Uterus (tissue), 4 donors: ENCODE measurements at places on chromosomes 13 and 19. TPM values are rescaled to one million over a fixed set of nuclear protein-coding genes. Genes with fewer than 3 reads are reported as not detected.

GRCh38 chr19:40690050-40690692, at the start of gene NUMBL:
TSS of gene NUMBL (minus strand) at chr19:40690651. CDS start at chr19:40690483, 168 bp downstream.
- DNase-seq, result peak; percentile 53

DNA sequence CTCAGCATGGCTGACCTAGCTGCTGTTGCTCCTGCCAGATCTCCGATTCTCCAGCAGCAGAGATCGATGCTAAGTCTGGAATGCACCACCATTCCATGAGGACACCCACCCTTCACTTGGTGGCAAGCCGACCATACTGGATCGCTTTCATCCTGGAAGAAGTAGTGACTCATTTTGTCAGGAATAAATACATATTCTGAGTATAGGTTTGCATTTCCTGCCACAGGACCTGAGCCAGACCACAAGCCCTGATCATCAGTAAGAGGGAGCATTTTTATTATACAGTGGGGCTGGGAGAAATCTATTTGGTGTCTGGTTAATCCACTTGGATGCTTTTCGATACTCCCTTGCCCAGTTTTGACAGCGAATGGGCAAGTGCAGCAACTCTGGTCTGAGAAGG, 10.9 kb upstream of the KCTD15 start:
- no peak for DNase-seq

CEACAM6 gene
- total RNA-seq, result not detected

PLD3 gene
- total RNA-seq, result 108 TPM

DNA sequence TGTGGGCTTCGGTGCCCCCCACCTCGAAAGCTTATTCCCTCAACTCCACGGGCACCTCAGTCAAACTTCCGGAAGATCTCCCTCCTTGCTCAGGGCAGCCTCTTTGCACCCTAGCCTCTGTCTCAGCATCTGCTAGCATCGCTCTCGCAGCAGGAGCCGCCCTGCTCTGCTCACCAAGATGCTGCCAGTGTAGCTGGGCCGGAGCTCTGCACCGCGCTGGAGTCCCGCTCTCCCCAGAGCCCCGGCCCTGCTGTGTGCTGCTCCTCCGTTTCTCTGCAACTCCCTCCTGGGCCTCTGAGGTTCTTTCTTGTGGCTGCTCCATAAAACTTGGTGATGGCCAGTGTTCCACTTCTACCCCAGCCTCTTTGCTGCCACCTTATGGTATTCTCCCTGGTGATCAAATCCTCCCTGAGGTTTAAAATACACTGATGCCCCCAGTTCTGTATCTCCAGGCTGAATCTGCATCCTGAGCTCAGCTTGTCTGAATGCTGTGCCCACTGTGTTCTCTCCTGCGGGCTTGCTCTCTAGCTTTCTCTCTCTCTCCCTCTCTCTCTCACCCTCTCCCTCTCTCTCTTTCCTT, 198.0 kb downstream of the UQCRFS1 start:
- DNase-seq, result no peak

DNA sequence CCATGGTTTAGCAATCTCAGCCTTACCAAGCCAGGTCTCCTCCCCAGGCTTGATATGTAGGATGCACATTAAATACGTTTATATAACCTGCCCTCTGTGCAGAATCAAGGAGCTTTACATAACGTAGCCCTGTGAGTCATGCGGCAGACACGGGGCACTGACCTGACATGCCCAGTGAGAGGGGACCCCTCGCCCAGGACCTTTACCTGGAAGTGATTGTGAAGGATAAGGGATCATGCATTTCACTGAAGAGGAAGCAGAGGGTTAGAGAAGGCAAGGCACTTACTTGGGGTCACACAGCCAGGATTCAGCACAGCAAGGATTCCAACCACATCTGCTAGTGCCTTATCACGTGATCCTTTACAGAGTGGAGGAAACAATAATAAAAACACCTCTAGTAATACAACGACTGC, 18.9 kb upstream of the FOSB start:
- DNase-seq, result no peak

- DNase-seq, result no peak
These were observed 713 bp downstream of the MRPS12 start for GRCh38 chr19:38931521-38931793.

DNA sequence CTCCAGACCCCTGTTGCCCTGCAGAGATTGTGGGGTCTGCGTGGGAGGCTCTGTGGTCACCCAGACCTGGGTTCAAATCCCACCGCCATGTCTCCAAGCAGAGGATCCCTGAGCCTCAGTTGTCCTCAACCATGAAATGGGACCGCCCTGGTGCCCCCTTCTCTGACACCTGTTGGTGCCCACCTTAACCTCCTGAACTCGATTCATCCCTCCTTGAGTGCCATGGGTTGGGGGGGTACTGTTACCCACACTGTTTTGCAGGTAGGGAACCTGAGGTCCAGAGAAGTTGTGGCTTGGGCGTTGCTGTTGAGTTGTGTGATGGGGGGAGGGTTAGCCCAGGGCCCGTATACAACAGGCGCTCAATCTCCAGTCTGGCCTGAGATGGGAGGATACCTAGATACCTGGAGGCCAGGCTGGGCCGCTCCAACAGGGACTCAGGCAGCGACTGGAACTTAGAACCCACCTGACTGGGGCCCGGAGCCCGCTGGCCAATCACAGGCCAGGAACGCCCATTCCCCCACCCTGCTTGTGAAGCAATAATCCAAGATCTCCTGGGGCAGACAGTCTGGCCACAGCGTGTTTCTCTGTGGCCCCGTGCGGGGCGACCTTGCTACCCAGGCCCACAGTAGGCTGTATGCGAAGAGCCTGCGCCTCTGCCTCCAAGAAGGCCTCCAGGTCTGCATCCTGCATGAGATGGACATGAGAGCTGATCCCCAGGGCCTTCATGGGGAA, 2.8 kb downstream of the ARID3A start:
- DNase-seq, result peak; percentile 22

DNA sequence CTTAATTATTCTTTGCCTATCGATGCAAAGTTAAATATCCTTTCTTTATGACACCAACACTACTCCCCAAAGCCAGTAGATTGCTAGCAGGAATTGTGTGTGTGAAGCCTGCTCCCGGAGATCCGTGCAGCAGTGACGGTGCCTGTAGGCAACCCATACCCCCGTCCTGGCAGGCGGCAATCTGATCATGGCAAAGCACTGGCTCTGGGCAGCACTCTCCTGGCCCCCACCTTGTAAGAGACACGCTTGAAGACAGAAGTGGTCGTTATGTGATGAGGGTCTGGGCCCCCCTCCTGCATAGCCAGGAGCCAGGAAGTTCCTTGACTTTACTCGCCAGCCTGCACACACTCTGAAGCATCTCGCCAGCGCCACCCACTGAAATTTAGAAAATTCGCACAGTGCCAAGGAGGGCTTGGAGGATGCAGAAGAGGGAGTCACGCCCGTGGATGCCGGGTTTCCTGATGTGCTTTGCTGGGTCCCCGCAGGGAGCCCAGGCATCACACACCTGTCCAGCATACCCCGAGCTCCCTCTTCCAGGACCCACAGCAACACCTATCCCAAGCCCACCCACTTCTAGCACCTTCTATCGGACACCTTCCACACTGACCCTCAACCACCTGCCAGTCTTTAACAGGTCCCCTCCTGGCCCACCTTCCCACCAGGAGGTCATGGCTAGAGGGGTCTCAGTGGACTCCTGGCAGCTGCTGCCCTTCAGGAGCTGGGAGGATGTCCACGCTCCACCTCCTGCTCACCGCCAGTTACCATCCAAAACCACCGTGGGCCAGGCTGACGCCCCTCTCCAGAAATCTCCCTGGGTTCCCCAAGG, 54.5 kb downstream of the CEBPG start:
- DNase-seq, result no peak

DNA sequence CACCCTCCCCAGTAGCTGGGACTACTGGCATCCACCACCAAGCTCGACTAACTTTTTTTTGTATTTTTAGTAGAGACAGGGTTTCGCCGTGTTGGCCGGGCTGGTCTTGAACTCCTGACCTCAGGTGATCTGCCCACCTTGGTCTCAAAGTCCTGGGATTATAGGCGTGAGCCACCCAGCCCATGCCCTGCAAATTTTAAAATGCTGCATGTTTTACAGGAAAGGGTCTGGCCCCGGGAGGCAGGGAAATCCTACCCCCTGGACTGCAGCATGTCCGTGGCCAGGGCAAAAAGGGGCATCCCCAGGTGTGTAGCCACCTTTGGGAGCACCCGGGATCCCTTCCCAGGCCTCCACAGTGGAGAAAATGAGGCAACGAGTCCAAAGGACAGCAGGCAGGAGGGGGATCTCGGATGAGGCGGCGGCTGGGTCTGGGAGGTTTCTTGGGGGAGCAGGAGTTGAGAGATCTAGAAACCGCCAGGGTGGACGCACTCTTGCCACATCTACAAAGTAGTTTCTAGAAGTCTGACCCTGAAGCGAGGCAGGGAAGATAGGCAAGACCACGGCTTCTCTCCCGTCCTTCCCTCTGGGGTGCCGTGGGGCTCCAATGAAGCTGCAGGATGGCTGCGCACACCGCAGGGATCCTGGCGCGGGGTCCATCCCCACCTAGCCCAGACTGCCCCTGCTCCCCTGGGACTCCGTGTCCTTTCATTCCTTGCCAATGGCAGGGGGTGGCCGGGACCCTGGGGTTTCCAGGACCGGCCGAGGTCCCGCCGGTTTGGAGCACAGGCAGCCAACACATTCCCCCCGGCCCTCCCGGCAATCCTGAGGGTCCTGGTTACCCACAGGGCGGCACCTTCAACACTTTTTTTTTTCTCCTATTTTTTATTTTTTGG, 21.3 kb upstream of the ZBTB7A start:
- DNase-seq, result no peak

GRCh38 chr13:76014406-76015318, 378.5 kb downstream of the LMO7 start:
- DNase-seq, result no peak
